Effector memory CD4-positive, alpha-beta T cell (primary cell): ENCODE measurements at places on chromosomes 1 and 21.
A peak's percentile ranks its signal among the peaks of the same experiment; 100 is the strongest.

DNA sequence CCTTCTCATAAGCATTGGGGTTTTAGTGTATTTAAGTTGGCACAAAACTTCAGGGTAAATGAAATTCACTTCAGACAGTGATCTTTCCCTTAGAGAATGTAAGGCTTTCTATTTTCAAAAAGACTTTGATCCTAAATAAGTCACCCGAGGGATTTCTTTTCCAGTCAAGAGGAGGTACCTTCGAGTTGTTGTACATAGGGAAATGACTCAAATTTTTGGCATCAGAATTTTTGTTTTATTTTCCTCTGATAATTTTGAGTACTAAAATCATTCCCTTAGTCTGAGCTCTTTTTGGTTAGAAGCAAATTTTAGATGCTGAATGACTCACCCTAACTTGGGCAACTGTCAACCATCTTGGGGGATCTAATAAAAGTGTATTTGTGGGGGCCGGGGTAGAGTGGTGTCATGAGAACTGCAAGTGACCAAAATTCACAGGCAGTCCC, 193.9 kb downstream of the DHRS3 start:
- H3K4me1 ChIP-seq: no peaks in the 10 kb centered on the region
- no peaks in the 10 kb centered on the region for H3K27me3 ChIP-seq
- no peak overlapping the region for H3K27ac ChIP-seq
- DNase-seq: no peak
- H3K36me3 ChIP-seq: peaks cover 3% of the 10 kb centered on the region

DNA sequence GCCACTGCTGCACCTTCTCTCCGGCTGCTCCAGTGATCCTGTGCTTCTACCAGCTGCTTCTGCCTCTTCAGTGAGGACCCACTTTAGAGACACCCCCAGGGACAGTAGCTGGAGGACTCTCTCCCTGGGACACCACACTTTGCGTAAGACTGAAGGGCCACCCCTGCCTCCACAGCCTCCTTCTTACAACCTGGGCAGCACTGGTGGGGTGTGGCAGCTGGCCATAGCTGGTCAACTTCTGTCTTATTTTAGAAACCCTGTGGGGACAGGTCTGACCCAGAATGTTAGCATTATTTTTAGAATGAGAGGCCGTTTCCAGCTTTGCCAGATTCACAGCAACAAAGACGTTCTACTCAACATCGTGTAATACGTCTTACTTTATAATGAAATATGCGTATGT, 1.1 kb upstream of the KRTAP10-9 start:
- H3K4me3 ChIP-seq: no peak overlapping the region
- H3K27me3 ChIP-seq: no peaks in the 10 kb centered on the region
- H3K27ac ChIP-seq: no peak overlapping the region
- peaks cover 18% of the 10 kb centered on the region for H3K4me1 ChIP-seq

- peak overlapping the region; percentile 99 for H3K4me3 ChIP-seq
- H3K27ac ChIP-seq: peak overlapping the region; percentile 89
- H3K4me1 ChIP-seq: peaks cover 10% of the 10 kb centered on the region
- H3K36me3 ChIP-seq: peaks cover under 1% of the 10 kb centered on the region
Measured at GRCh38 chr1:23368562-23369334, 888 bp downstream of the ZNF436 start.

DNA sequence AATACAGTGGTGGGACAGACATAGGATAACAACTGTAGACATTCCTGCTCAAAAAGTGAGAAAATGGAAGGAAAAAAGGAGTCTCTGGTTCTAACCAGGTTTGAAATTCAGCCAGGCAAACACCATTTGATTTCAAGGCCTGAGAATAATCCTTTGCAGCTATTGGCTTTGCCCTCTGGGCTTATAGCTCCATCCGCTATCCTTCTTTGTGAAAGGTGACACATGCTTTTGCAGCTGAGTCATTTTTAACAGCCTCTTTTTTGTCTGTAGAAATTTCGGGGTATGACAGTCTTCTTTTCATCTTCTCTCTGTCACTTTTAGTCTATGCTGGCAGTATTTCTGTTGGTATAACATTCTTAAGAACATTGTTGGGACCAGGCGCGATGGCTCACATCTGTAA, 16.2 kb downstream of the SDHC start:
- H3K4me1 ChIP-seq: no peaks in the 10 kb centered on the region
- no peak overlapping the region for H3K4me3 ChIP-seq

GRCh38 chr1:159917533-159918351, 7.6 kb downstream of the TAGLN2 start:
- H3K27ac ChIP-seq: no peak overlapping the region
- H3K36me3 ChIP-seq: peaks cover 46% of the 10 kb centered on the region
- DNase-seq: no peak
- no peaks in the 10 kb centered on the region for H3K27me3 ChIP-seq
- peaks cover 36% of the 10 kb centered on the region for H3K4me1 ChIP-seq

GRCh38 chr1:233248014-233248413, 47.5 kb downstream of the PCNX2 start:
- H3K4me3 ChIP-seq: no peak overlapping the region
- peaks cover 19% of the 10 kb centered on the region for H3K36me3 ChIP-seq
- no peak for DNase-seq

- H3K4me1 ChIP-seq: peaks cover 20% of the 10 kb centered on the region
- DNase-seq: no peak
- peaks cover 34% of the 10 kb centered on the region for H3K36me3 ChIP-seq
- H3K27ac ChIP-seq: peak overlapping the region; percentile 55
- peak overlapping the region; percentile 10 for H3K4me3 ChIP-seq
Measured at GRCh38 chr1:12345350-12346217, 115.8 kb downstream of the VPS13D start.
